ENCODE measurements at places on chromosomes 3 and 15. TPM values are rescaled to one million over a fixed set of nuclear protein-coding genes. Genes with fewer than 3 reads are reported as not detected.

Gene TMEM40
- 1.5 TPM for polyA plus RNA-seq

GRCh38 chr3:189839576-189839975, 208.4 kb downstream of the TP63 start:
- peak; percentile 10 for DNase-seq

DNA sequence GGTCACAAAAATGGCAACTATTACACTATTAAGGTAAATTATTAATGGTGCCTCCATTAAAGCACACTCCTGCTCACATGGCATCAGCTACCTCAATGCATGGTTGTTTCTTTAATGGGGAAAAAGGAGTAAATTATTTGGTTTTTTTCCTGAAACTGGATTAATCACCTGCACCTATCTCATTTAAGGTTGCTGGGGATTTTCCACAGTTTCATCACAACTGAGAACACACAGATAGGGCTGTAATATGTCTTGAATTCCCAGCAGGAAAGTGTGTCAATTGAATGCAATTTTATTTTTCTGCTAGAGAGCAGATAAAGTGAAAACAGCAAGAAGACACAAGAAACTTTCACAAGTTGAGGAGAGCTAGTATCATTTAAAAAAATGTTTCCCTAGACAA, 36.4 kb downstream of the RFTN1 start:
- DNase-seq, result no peak

Gene TSEN2
- polyA plus RNA-seq, result 24.3 TPM

- no peak for DNase-seq
Measured at GRCh38 chr15:57190208-57190607, 186.1 kb upstream of the CGNL1 start.

All from right lung (tissue), 10 donors.